Uterus (tissue), 4 donors: ENCODE measurements at places on chromosomes 5 and 9. TPM values are rescaled to one million over a fixed set of nuclear protein-coding genes. Genes with fewer than 3 reads are reported as not detected.

The OMD gene
- 13.2 TPM for total RNA-seq

The HMCN2 gene
- total RNA-seq = 38.7 TPM

The CDHR2 gene
- not detected for total RNA-seq

The KIF4B gene
- total RNA-seq = not detected

The TMEM8B gene
- total RNA-seq = 17.9 TPM

The GAPVD1 gene
- 41.0 TPM for total RNA-seq

The SGCD gene
- 86.5 TPM for total RNA-seq

The CDC23 gene
- 58.1 TPM for total RNA-seq

The PROB1 gene
- total RNA-seq = not detected

The SLC46A2 gene
- total RNA-seq = not detected

The FUT7 gene
- not detected for total RNA-seq

The TMEM141 gene
- 3.5 TPM for total RNA-seq

The F2RL1 gene
- total RNA-seq = 2.1 TPM

The ANKRD31 gene
- total RNA-seq = not detected

The TSSK1B gene
- total RNA-seq = 0.35 TPM

The NFIB gene
- total RNA-seq = 106 TPM

The ADAMTSL2 gene
- 3.0 TPM for total RNA-seq

The CEP120 gene
- total RNA-seq = 44.4 TPM

The CATSPER3 gene
- not detected for total RNA-seq
